Fibroblast of the aortic adventitia (primary cell): ENCODE measurements at places on chromosomes 7 and 10.

DNA sequence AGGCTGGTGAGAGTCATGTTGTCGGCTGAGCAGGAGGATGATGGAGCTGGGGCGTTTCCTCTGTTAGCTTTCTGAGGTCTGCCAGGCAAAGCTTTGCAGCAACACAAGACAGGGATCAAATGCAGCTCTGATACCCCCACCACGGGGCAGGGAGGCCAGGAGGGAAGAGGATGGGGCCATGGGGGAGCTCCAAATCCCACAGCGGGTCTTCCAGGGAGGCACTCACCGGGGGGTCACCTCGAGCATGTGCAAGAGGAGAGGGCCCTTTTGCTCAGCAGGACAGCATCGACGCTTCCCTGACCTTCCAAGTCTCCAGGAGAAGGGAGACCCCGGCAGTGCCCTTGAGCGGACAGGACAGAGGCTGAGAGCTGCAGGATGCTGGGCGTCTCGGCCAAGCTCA lies 127.5 kb downstream of the WDR37 start:
- no peak for DNase-seq

DNA sequence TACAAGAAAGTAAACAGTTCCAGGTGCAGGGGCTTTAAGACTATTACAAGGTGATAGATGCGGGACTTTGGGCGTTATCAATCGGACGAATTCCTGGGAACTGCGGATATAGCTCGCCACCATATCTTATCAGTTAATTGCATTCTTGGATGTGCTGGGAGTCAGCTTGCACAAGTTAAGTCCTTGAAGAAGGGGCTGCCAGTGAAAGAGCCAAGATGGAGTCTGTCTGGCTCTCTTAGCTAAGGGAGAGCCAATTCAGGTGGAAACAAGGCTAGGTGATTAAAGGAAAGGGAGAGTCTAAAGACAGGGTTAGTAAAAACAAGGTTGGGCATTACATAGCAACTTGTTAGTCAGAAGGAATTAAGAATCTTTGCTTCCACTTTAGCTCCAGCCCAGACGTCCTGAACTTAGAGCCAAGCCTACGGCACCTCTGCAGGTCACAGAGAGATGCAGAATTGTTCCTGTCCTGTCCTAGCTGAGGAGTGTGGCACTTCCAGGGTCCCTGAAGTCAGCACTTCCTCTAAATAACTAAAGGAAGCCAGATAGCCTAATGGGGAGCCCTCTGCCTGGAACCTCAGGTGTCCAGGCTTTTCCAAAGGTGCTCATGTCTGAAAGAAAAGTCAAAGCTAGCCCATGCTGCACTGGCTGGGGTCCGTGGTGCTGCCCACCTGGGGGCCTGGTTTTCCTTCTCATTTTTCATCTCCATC lies 17.3 kb downstream of the ZC3HAV1 start:
- DNase-seq, result no peak

DNA sequence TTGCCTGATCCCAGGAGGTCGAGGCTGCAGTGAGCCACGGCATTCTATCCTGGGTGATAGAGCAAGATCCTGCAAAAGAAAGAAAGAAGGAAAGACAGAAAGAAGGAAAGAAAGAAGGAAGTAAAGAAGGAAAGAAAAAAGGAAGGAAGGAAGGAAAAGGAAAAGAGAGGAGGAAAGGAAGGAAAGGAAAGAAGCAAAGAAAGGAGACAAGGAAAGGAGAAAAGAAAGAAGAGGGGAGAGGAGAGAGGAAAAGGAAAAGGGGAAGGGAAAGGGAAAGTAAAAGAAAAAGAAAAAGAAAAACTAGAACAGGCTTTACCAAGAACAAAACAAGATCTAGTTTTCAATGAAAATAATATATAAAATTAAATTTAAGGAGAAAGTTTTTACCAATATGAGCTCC lies 15.0 kb downstream of the NEBL start:
- no peak for DNase-seq

DNA sequence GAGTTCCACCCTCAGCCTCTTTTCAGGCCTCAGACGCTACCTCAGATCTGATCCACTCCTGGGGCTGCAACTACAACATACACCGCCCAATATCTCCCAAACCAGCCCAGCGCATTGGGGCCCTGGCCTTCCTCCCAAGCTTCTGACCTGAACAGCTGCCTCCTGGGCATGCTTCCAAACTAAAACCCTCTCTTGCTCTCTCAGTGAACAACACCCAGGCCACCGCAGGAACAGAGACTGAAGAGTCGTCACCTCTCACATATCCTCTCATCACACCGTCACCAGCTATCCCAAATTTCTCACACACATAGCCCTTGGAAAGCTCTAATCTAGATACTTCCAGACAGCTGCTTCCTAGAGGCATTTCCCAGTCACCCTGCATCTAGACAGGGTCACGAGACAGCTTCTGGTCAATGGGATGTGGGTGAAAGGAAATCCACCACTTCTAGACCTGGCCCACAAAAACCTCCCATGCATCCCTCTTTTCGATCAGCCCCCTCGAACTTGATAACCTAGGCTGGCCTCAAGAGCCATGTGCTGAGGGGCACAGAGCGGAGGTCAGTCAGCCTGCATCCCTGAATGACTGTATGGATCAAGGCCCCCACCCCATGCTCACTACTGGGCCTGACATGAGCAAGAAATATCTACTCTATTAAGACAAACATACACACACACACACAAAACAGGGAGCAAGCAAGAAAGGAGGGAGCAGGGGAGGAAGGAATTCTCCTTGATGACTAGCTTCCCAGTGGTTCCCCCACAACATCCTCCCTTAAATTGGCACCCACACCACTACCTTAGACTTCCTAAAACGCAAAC lies 1.8 kb downstream of the PARP12 start:
- DNase-seq, result peak; percentile 47

- no peak for DNase-seq
Measured at GRCh38 chr10:55897490-55897921, 463.6 kb downstream of the ZWINT start.

DNA sequence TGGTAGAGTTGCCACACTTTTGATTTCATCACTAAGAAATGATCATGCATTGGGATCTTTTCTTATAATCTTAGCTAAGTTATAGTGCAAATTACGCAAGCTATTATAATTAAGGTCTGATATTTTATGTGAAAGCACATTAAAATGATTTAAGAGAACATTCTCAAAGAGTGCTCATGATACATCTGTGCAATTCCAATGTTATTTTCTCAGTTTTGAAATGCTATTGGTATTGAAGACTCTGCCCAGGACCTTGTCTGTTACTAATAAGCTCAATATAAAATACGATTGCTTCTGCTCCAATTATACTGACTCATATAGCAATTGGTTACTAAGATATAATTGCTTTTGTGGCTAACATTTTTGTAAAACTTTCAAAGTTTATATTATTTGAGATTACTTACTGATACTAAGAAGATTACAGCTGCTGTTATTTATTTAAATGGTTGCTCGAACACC lies 180.9 kb downstream of the ADAM12 start:
- DNase-seq, result peak; percentile 84

GRCh38 chr7:101208794-101209193 lies 8.0 kb upstream of the MOGAT3 start:
- DNase-seq, result no peak

GRCh38 chr7:158550394-158550700 lies 37.3 kb downstream of the PTPRN2 start:
- no peak for DNase-seq

DNA sequence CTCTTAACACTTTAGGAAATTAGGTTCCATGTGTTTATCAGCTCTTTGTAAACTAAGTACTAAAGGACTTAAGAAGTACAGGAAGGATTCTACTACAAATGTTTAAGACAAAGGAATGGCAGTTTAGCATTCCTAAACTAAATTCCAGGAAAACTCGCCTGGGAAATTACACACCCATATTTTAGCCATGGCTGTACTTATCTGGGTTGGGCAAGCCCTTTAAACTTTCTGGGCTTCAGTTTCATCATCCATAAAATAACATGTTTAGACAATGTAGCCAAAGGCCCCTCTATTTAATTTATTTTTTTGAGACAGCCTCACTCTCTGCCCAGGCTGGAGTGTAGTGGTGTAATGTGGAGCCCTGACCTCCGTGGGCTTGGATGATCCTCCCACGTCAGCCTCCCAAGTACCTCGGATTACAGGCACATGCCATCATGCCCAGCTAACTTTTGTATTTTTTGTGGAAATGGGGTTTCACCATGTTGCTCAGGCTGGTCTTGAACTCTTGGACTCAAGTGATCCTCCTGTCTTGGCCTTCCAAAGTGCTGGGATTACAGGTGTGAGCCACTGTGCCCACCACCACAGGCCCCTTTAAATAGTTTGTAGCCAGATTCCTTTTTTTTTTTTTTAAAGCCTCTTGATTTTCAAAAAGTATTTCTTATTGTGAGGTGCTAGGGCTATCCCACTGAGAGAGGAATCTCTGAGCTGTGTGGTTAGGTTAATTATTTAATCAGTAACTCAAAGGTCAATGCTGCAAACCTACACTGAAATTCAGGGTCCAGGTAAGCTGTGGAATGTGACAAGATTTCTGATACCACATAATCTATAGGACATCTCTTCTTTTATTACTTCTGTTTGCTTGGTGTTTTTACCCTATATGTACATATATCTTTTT lies 32.1 kb downstream of the TMEM60 start:
- DNase-seq, result peak; percentile 85

- peak; percentile 22 for DNase-seq
Measured at GRCh38 chr10:62426086-62426485, 51.9 kb downstream of the ZNF365 start.

DNA sequence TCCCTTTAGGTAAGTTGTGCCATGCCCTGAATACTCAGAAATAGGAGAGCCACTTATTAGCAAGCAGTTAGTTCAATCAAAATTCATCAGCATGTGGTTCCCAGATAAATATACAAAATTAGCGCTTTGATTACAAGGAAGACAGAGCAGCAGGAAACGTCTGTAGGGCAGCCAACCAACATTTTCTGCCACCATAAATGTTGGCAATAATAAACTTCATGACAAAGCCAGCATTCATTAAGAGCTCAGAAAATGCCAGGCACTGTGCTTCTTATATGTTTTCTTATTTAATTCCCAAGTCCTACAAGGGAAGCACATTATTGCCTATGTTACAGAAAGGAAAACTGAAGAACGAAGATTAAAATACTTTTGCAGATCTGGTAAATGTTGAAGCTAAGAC lies 22.0 kb upstream of the ABCB5 start:
- no peak for DNase-seq

DNA sequence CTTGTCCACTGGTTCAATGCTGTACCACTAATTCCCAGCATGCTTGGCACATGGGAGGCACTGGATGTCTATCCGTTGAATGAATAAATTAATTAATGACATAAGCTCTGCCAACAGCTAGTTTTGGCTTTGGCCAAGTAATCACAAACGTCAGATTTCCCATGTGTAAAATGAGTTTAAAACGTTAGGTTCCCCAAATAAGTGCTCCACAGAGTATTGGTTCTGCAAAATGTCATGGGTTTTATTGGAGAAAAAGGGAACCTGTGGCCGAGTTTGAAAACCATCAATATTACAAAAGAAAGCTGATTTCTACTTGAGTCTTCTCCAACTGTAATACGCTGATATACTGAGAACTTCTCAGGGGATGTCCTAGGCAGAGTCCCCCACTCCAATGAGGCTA lies 23.2 kb downstream of the ELMO1 start:
- DNase-seq, result no peak

DNA sequence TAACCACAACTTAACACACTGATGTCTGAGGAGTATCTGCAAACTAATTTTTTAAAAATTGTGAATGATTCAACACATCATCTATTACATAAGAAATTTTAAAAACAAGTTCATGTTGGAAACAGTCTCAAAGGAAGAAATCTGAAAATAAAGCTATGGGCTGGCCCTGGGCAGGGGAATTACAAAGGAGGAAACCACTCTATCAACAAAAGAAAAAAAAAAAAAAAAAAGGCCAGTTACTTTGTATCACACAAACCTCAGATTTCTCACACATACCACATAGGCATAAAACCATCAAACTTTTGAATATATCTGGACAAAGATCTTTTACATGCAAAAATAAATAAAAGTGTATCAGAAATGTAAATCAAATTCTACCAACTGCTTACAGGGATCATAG lies 20.8 kb downstream of the TIAL1 start:
- DNase-seq, result no peak
